ENCODE measurements at places on chromosomes 1 and 21. TPM values are rescaled to one million over a fixed set of nuclear protein-coding genes. Genes with fewer than 3 reads are reported as not detected.

Gene CLCN6
- 7.0 TPM for total RNA-seq

Gene TEX38
- not detected for total RNA-seq

Gene SERINC2
- 41.2 TPM for total RNA-seq

Gene CLCA1
- not detected for total RNA-seq

Gene CNST
- 12.2 TPM for total RNA-seq

- DNase-seq: no peak
These were observed 16.5 kb upstream of the SETDB1 start for GRCh38 chr1:150909585-150910180.

- DNase-seq: no peak
These were observed 58.3 kb downstream of the EDEM3 start for GRCh38 chr1:184696403-184696802.

GRCh38 chr1:116310180-116310579 is 62.9 kb upstream of the ATP1A1 start:
- no peak for DNase-seq

GRCh38 chr1:17185485-17185860 is 19.5 kb upstream of the PADI1 start:
- DNase-seq: no peak

Data from body of pancreas (tissue), 4 donors.